NCI-H1092 treated with DMSO at 0.1 percent for 48 hours (cell line): ENCODE measurements at places on chromosomes 5 and 9.

DNA sequence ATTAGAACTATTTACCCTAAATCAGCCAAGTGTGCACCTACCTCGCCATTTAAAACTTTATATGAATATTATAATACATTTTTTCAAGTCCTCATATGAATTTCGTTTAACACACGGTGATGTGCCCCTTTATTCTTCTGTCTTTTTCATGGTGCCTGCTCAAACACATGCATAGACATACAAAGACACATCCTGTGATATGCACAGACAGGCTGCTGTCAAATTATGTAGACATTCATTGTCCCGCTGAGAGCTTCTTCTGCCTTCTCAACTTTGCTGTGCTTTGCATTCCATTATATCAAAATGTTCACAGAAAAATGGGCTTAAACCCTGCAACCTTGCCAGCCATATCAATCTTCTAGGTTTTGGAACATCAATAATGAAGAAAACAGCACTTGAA lies 193.8 kb downstream of the NTRK2 start:
- no peak for DNase-seq

GRCh38 chr5:44389823-44390143 lies 563 bp upstream of the FGF10 start:
- DNase-seq, result no peak

DNA sequence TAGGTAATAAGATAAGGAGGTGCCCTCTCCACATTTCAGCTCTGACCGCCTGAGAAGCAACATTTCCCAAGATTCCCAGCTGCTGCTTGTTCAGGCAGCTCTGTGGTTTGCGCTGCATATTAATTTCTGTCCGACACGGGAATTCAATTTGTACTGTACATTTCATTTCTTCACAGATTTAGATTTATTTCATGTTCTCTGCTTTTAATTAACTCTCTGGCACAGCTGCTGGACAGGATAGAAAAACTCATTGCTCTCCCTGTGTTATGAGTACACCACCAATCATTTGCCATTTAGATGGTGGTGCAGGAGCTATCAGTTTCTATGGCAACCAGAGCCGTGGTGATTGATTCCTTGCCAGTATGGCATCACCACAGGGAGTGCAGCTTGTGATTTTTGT lies 558.5 kb downstream of the DMRTA1 start:
- DNase-seq, result peak; percentile 32

DNA sequence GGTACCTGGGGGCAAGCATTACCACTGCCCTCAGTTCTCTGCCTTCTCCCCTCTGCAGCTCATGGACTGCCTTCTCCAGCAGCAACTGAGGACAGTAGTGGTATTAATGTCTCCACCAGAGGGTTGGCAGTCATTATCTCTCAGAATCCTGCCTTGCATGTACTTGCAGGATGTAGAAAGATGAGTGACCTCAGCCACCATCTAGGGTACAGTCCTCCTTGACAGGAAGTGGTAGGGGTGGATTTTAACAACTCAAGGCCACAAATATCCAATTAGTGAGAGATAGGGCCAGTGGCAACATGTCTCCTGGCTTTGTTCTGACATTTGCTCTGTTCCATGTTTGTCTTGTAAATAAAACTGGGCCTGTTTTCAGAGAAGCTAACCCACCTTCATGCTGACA lies 47.2 kb downstream of the F2R start:
- no peak for DNase-seq

- DNase-seq, result no peak
Measured at GRCh38 chr5:88860501-88860900, 22.5 kb downstream of the MEF2C start.

GRCh38 chr9:109035684-109036423 lies 22.6 kb upstream of the CTNNAL1 start:
- no peak for DNase-seq
